EL (cell line): ENCODE measurements at places on chromosomes 12 and 14.

GRCh38 chr14:33754261-33754660 lies 196.6 kb downstream of the EGLN3 start:
- peak; percentile 89 for DNase-seq

- no peak for DNase-seq
These were observed 1.9 kb downstream of the EAPP start for GRCh38 chr14:34537677-34538009.

DNA sequence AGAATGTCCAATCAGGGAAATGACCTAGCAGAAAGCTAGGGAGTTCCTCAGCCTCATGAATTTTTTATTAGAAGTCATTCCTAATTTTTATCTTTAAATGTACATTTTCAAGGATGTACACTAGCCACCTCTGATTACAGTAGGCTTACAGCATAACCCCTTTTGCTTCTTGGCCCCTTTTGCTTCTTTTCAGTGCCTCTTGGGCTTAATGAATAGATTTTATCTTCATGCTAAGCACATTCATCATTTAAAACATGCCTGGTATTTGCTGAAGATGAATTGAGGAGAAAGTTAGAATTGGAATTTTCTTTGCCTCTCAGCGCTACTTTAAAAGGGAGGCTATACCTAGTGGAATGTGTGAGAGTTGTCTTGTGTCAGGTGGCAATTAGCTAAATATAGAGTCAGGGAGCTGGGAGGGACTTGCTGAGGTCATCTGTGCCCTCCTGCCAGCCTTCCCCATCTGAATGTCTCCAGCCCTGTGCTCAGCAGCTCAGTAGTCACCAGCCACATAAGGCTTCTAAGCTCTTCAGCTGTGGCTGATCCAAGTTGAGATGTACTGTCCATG lies 132.1 kb downstream of the SAMD4A start:
- DNase-seq = peak; percentile 46

- DNase-seq = no peak
These were observed 4.0 kb downstream of the KCNA5 start for GRCh38 chr12:5047729-5048128.

GRCh38 chr14:50619569-50620141 lies 48.5 kb downstream of the SAV1 start:
- DNase-seq = peak; percentile 48

DNA sequence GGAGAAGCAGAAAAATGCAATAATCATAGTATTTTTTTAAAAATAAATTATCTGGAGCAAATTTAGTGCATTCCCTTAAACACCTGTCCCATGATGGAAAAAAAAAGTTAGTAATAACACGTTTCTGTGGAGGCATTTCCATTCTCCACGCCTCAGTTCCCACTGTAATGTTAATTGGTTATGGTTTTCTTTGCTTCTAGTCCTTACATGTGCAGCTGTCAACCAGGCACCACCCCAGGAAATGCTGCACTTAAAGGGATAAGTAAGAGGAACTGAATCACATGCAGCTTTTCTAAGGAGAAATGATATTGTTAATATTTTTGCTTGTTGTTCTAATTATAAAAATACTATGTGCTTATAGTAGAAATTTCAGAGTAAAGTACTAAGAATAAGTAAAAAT lies 240.3 kb downstream of the ZFP36L1 start:
- no peak for DNase-seq

DNA sequence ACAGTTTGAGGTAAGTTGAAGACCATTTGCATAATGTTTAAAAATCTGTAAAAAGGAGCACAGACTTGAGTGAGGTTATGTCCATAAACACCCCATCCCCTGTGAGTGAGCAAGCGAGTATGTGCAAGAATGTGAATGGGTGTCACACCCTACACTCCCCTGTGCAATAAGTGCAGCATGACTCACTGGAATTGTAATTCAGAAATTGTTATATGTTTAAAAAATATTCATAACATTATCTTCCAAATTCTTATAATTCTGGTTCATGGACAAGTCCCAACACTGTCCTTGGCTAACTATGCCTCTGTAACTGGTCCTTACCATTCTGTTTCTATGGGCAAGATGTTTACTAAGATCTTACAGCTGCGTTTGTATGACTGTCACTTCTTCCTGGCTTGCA lies 207.8 kb upstream of the FAR2 start:
- peak; percentile 15 for DNase-seq

DNA sequence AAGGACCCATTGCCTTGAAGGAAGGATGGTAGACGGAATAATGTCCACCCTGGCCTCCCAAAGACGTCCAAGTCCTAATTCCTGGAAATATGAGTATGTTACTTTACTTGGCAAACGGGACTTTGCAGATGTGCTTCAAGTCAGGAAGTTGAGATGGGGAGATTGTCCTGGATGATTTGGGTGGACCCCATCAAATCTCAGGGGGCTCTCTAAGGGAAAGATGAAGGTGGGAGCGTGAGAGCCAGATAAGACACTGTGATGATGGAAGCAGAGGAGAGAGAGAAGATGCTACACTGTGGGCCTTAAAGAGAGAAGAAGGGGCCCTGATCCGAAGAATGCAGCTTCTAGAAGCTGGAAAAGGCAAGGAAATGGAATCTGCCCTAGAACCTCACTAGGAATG lies 29.6 kb upstream of the LTA4H start:
- no peak for DNase-seq
